Heart right ventricle (tissue), 16 donors: ENCODE measurements at places on chromosomes 13 and 19. TPM values are rescaled to one million over a fixed set of nuclear protein-coding genes. Genes with fewer than 3 reads are reported as not detected.

Gene IGFL1
- not detected for polyA plus RNA-seq

DNA sequence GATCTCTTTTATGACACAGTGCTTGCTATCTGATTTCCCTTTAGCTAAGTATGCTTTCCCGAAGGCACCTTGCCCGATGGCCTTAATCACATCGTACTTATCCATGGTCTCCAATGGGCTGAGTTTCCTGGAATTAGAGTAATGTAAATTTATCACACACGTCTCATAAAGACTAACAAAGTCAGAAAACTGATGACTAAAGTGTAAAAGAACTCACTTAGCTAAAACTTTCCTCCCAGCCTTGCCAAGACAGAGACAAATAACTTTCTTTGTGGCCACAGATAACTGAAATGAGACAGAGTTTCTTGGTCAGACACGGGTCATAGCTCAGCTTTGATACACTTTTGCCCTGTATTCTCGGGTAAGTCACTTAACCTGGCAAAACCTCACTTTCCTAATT is 1.5 kb downstream of the NEK5 start:
- DNase-seq = no peak

- DNase-seq = no peak
Measured at GRCh38 chr19:38373907-38374331, 452 bp upstream of the PSMD8 start.

- no peak for DNase-seq
Measured at GRCh38 chr19:16715611-16716010, 4.0 kb upstream of the NWD1 start.

GRCh38 chr13:107091861-107092260 is 523.9 kb upstream of the ARGLU1 start:
- DNase-seq = no peak

GRCh38 chr13:36829753-36830152 is 10.7 kb downstream of the RFXAP start:
- DNase-seq = no peak
